NCI-H1105 (cell line): ENCODE measurements at places on chromosomes 4 and X.

DNA sequence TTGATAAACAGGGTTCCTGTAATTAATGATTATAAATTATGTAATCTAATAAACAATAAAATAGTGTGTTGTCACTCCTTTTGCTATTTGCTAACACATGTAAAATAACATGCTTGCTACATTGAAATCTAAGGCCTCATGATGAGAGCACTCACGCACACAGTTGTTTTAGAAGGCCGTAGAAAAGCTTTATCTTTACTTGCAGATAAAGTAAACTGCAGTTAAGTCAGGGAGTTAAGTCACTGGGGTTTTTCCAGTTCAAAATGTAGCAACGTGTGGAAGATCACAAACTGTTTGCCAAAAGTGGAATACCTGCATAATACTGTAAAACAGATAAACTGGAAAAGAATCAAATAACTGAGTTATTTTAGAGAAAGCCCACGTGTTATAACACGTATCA lies 187.3 kb upstream of the PACRGL start:
- no peak for DNase-seq

DNA sequence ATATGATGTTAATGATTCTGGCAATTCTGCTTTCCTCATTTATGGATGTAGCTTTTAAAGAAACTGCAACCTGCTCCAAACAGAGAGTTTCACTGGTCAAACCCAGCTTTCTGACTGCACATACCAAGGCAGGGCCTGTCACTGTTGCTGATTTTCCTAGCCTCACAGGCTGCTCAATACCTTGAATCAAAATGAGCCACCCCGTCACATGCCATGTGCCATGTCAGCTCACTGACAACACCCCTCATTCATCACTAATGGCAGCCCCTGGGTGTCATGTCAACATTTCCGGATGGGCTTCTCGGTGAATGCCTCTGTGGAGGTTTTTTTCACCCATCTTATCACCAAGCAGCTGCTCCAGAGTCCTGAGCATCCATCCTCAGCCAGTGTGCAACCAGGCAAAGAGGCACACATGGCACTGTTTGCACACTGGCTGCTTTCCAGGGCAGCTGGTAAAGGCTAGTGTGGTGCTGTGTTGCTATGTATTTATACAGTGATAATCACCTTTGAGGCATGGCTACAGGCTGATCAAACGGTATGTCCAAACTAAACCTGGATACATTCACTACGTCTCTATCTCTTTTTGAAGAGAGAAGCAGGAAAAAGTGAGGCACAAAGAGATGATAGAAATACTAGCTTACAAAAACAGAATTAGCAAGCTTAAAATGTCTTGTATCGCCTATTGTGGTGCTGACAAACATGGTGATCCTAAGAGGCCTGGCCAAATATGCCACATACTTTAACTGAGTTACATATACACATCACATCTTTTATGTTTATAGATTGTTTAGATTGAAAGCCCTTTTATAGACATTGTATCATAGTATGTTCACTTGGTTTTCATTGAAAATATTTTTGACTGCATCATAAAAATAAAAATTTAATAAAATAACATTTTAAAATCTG lies 94.6 kb upstream of the INPP4B start:
- peak; percentile 63 for DNase-seq

DNA sequence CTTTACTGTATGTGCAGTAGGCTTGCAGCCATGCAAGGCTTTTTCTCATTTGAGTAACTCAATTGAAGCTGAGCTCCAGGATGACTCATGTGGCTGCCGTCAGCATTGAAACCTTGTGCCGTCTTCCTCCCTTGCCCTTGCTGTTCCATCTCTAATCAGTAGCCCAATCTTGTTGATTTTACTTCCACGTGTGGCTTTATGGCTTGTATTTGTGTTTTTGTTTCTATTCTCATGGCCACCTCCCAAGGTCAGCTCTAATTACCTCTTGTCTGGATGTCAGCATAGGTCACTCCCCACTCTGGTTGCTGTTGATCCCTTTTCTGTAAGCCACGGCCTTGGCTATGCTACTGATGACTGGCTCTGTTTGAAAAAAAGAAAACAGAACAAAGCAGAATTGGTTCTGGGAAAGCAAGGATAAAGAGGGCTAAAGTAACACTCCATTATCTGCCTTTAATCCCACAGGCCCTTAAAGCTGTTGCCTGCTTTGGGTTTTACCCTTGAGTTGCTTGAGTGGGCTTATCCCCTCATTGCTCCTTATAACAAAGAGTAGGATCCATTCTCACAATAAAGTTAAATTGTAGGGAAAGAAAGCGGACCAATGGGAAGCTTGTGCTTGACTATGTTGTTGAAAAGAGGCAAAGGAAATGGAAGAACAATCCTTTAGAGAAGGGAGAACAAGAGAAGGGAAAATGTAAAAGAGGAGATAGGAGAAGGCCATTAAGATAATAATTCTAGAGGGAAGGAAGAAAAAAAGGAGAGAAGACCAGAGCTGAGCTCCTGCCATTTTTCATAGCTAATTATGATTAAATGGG lies 173.9 kb upstream of the PGRMC2 start:
- no peak for DNase-seq

- DNase-seq, result no peak
Measured at GRCh38 chr4:110907801-110908313, 285.0 kb upstream of the PITX2 start.

DNA sequence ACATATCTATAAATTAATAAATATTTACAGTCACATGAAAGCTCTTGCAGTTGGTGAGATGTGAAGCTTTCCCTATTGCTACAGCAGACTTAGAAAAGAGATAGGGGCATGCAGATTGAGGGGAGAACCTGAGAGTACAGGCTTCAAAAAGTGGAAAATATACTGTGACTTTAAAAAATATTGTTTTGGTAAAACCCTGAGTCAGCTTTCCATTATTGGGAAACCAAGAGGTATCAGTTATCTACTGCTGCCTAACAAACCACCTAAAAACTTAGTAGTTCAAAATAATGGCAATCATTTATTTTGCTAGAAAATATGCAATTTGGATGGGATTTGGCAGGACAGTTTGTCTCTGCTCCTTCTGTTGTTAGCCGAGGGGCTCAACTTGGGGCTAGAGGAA lies 38.3 kb downstream of the LANCL3 start:
- DNase-seq, result no peak

GRCh38 chr4:113300471-113300928 lies 251.0 kb downstream of the ANK2 start:
- DNase-seq, result no peak

- DNase-seq, result no peak
Measured at GRCh38 chr4:152925851-152926250, 10.3 kb upstream of the FHDC1 start.

GRCh38 chr4:111837761-111838160 lies 307.5 kb upstream of the FAM241A start:
- no peak for DNase-seq

- peak; percentile 58 for DNase-seq
Measured at GRCh38 chr4:37066159-37066558, 178.4 kb upstream of the NWD2 start.

- DNase-seq, result no peak
Measured at GRCh38 chr4:38529189-38530115, 134.5 kb upstream of the KLF3 start.

- DNase-seq, result peak; percentile 19
Measured at GRCh38 chrX:154515090-154515965, 704 bp downstream of the FAM3A start.

DNA sequence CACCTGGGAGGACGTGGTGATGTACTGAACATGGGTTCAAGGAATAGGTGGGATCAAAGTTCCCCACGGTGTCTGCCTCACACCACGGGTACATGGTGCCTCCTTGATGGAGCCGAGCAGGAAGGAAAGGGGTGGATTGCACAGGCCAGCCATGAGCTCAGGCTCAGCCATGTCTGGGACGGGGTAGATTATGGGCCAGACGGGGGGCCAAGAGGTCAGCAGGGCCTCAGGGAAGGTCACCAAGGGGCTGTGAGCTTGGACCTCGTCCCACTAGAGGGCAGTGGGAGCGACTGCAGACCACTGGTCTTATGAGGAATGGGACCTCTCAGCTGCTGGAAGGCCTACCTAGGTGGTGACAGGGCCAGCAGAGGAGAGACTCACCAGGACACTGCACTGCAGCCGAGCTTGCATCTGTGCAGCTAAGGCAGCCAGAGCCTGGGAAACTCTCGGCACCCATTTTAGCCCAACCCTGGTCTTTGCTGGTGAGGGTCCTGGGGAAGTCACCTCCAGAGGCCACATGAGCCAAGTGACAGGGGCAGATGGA lies 38.4 kb downstream of the JAKMIP1 start:
- DNase-seq, result no peak

- DNase-seq, result no peak
Measured at GRCh38 chrX:9390121-9390520, 74.7 kb upstream of the TBL1X start.

GRCh38 chr4:152352215-152352614 lies 183.7 kb downstream of the FBXW7 start:
- no peak for DNase-seq

- DNase-seq, result no peak
Measured at GRCh38 chr4:129176864-129177263, 80.9 kb downstream of the C4orf33 start.

GRCh38 chr4:10747186-10747585 lies 62.6 kb upstream of the CLNK start:
- DNase-seq, result no peak
